Activated CD8-positive, alpha-beta T cell treated with anti-CD3 and anti-CD28 coated beads for 36 hours (primary cell): ENCODE measurements at places on chromosomes 4 and X.

GRCh38 chrX:15683193-15683592 is 18.6 kb upstream of the CLTRN start:
- H3K36me3 ChIP-seq, result peaks cover 7% of the 10 kb centered on the region
- DNase-seq, result no peak
- H3K4me3 ChIP-seq, result no peak overlapping the region
- peaks cover 26% of the 10 kb centered on the region for H3K4me1 ChIP-seq
- no peaks in the 10 kb centered on the region for H3K27me3 ChIP-seq

DNA sequence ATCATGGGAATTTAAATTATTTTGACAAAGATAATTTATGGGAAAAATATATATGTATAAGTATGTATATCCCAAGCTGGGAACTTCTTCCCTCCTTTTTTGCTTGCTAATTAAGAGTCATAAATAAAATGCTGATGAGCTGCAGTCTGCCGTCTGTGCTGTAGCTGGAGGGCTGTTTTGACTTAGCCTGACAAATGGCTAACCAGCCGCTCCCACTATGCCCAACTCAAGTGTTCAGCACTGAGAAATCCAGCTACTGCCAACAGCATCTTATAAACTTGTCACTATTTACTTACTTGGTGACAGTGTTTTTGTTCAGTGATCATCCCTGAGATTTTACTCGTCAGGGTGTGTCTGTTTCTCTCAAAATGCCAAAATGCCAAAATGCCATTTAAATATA is 171.2 kb upstream of the PGRMC2 start:
- H3K36me3 ChIP-seq, result no peaks in the 10 kb centered on the region
- no peaks in the 10 kb centered on the region for H3K27me3 ChIP-seq
- no peak overlapping the region for H3K27ac ChIP-seq
- no peak for DNase-seq
- peaks cover 7% of the 10 kb centered on the region for H3K4me1 ChIP-seq

GRCh38 chr4:128858879-128859671 is 49.6 kb downstream of the JADE1 start:
- no peak overlapping the region for H3K4me3 ChIP-seq
- peaks cover 59% of the 10 kb centered on the region for H3K4me1 ChIP-seq
- peak overlapping the region; percentile 10 for H3K27ac ChIP-seq
- no peak for DNase-seq
- H3K36me3 ChIP-seq, result peaks cover 77% of the 10 kb centered on the region

GRCh38 chr4:81836716-81837115 is 365.0 kb upstream of the RASGEF1B start:
- no peak overlapping the region for H3K4me3 ChIP-seq
- H3K27ac ChIP-seq, result no peak overlapping the region
- H3K36me3 ChIP-seq, result no peaks in the 10 kb centered on the region
- peaks cover 17% of the 10 kb centered on the region for H3K4me1 ChIP-seq

DNA sequence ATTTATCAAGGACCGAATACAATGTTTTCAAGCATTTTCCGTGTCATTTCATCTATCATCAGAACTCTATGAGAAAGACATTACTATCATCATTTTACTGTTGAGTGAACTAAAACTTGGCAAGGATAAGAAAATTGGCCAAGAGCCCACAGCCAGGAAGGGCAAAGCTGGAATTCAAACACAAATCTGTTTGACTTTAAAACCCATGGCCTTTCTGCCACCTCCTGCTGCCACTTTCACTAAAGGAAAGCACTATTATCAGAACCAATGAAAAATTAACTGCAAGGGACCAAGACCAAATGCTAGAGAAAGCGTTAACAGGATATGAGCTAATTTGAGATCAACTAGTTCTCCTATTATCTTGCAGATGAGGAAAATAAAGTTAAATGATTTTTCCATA is 2759.2 kb downstream of the ARAP2 start:
- H3K4me1 ChIP-seq, result no peaks in the 10 kb centered on the region
- H3K27ac ChIP-seq, result no peak overlapping the region
- H3K4me3 ChIP-seq, result no peak overlapping the region
- no peak for DNase-seq
- H3K27me3 ChIP-seq, result no peaks in the 10 kb centered on the region

GRCh38 chr4:55014876-55015275 is 110.5 kb downstream of the KDR start:
- no peak overlapping the region for H3K4me3 ChIP-seq
- no peaks in the 10 kb centered on the region for H3K36me3 ChIP-seq
- no peak overlapping the region for H3K27ac ChIP-seq
- no peak for DNase-seq

GRCh38 chr4:113327494-113327893 is 278.0 kb downstream of the ANK2 start:
- H3K27me3 ChIP-seq, result peaks cover 5% of the 10 kb centered on the region
- DNase-seq, result no peak
- H3K4me1 ChIP-seq, result no peaks in the 10 kb centered on the region
- no peak overlapping the region for H3K27ac ChIP-seq
- H3K36me3 ChIP-seq, result no peaks in the 10 kb centered on the region
- no peak overlapping the region for H3K4me3 ChIP-seq

- H3K27ac ChIP-seq, result no peak overlapping the region
- no peaks in the 10 kb centered on the region for H3K4me1 ChIP-seq
- no peaks in the 10 kb centered on the region for H3K36me3 ChIP-seq
Measured at GRCh38 chr4:76535603-76536372, 100.8 kb downstream of the SHROOM3 start.

GRCh38 chr4:155559915-155560314 is 106.7 kb upstream of the GUCY1A1 start:
- no peak for DNase-seq
- H3K4me3 ChIP-seq, result no peak overlapping the region

- peaks cover 45% of the 10 kb centered on the region for H3K4me1 ChIP-seq
- peaks cover 10% of the 10 kb centered on the region for H3K27me3 ChIP-seq
- DNase-seq, result no peak
- H3K36me3 ChIP-seq, result no peaks in the 10 kb centered on the region
Measured at GRCh38 chr4:16894406-16894805, 4.0 kb downstream of the LDB2 start.

DNA sequence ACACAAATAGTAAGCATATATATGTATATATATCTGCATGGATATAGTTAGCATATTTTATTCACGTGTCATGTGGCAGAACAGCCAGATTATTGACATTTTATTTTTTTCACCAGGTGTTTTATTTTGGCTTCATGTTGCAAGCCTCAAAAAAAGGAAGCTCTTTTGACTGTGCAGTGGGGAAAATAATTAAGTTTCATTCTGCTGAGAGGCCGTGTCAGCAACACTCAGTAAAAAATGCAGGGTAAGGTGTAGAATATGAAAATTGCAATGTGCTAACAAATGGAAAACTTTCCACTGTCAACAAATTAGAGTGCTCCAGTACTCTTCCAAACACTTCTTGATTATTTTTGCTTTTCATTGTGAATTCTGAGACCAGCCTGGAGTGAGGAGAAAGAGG is 511.5 kb downstream of the GLUD2 start:
- H3K36me3 ChIP-seq, result no peaks in the 10 kb centered on the region
- no peak for DNase-seq
- H3K27me3 ChIP-seq, result no peaks in the 10 kb centered on the region
- no peak overlapping the region for H3K27ac ChIP-seq
- no peak overlapping the region for H3K4me3 ChIP-seq
- no peaks in the 10 kb centered on the region for H3K4me1 ChIP-seq

DNA sequence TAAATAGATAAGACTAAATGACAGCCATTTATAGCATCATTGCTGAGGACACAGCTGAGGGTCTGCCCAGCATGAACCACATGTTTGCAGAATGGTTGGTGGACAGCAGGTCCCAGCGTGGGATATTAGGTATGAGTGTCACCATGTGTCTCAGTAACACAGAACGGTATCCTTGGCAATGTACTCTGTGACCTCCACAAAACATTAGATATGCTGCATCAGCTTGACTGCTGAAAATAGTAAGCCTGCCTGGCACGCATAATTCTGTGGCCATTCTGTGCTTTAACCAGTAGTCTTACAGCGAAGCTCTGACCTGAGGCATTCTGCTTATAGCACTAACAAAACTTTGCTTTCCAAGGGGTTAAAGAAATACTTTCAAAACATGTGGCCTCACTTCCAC is 32.0 kb downstream of the LIMCH1 start:
- no peak overlapping the region for H3K27ac ChIP-seq
- H3K36me3 ChIP-seq, result no peaks in the 10 kb centered on the region
- no peak for DNase-seq
- H3K27me3 ChIP-seq, result peaks cover 2% of the 10 kb centered on the region
- no peaks in the 10 kb centered on the region for H3K4me1 ChIP-seq

DNA sequence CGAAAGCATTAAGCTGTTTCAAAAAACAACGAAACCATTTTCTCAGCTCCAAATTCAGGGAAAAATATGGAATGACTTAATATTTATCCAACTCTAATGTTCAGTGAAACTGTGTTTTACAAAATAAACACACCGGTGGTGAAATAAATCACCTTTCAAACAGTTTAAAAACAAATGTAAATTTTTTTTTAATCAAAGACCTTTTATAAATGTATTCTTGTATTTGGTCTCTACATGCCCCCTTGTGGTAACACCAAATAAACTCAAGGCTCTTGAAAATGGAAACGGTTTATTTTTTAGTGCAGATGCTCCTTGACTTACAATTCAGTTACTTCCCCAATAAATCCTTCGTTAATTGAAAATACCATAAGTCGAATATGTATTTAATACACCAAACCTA is 45.8 kb upstream of the ITM2A start:
- DNase-seq, result no peak
- H3K27ac ChIP-seq, result no peak overlapping the region
- H3K4me1 ChIP-seq, result peaks cover 8% of the 10 kb centered on the region
- peak overlapping the region; percentile 48 for H3K4me3 ChIP-seq

DNA sequence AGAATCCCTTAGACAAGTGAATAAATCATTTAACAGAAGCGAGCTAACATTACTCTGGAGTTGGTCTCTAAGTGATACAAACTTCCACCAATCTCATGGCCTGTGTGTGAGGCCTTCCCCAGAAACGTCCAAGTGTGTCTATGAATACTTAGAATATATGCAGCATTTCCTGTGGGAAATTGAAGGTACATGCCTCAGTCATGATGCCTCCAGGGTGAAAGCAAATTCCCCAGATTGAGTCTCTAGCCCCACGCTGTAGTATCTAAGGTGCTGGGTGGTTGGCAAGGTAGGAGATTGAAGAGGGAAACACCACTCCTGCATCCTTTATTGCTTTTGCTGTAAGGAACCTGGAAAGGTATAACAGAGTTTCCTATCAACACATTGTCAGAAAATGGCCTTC is 113.8 kb downstream of the IL13RA2 start:
- no peak overlapping the region for H3K4me3 ChIP-seq
- no peaks in the 10 kb centered on the region for H3K36me3 ChIP-seq
- H3K4me1 ChIP-seq, result no peaks in the 10 kb centered on the region
- no peaks in the 10 kb centered on the region for H3K27me3 ChIP-seq
- H3K27ac ChIP-seq, result no peak overlapping the region
